ENCODE measurements at places on chromosomes 1 and 21.

DNA sequence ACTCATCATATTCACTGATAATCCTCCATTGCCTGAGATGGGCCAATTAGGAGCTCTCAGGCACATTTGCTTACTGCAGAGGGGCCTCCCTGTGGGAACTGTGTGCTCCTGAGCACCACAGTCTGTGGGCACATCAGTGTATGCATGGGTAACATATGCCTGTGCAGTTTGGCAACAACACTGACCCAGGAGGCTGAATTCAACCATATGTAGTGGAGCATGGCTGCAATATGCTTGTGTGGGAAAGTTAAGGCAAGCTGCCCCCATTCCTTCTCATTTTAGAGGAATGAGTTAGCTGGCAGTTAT, 11.8 kb upstream of the FMOD start:
- DNase-seq, result no peak

DNA sequence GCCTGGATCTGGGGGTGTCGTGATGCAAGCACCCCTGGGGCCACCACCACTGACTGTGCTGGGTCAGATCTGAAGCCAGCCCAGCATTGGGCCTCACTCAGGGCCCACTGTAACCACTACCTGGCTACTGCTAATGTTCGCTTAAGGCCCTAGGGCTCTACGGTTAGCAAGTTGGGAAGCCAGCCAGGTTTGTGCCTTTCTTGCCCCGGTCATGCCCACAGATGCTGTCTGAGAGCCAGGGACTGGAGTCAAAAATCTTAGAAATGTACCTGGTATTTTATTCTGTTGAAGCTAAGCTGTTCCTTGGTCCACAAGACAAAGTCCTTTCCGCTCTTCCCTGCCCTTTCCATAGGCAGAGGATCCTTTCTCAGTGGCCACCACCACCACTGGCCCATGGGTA, 15.2 kb upstream of the FCRL3 start:
- no peak for DNase-seq

DNA sequence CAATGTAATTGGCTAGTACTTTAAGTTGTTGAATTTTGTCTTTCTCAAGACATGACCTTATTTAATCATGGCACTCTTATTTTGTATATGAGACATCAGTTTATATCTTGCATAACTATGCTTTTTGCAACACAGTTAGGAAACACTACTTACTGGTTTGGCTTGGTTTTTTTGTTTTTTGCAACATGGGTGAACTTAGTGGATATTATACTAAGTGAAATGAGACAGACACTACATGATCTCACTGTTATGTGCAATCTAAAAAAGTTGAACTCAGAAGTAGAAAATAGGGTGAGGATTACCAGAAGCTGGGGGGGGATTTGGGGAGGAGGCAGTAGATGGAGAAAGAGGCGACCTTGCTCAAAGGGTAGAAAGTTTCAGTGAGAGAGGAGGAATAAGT, 132.1 kb downstream of the PLA2G4A start:
- no peak for DNase-seq

DNA sequence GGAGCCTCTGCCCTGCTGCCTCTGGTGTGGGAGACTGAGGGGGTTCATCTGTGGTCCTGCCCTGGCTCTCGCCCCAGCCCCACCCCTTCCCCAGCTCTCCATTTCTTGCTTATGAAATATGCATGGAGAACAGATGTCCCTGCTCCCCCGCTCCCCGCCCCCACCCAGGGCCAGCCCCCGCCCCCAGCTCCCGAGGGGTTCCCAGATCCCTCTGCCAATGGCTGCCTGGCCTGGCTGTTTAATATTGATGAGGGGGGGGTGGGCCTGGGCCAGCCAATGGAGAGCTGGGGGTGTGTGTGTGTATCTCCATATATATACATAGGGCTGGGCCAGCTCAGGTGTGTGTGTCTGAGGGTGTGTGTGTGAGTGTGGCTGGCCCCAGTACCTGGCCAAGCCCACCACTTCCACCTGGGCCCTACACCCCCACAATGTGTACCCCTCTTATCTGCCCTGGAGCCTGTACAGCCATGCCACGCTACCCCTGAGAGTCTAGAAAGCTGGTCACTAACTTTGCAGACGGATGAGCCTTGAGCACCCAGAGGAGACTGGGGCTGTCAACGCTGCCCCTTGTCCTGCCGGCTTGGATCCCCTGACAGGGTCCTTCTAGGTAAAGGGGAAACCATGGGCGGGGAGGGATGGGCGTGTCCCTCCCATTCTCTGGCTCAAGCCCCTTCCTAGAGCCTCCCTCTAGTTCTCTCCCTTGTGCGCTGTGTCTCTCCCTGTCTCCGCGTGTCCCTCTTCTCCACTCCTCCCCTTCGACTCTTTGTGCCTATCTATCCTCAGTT, at the start of gene NHLH1:
Gene NHLH1 (plus strand): TSS at position 341 of the 785 bp plus-strand sequence. CDS start 3,661 bp downstream, outside the sequence.
- DNase-seq, result no peak

DNA sequence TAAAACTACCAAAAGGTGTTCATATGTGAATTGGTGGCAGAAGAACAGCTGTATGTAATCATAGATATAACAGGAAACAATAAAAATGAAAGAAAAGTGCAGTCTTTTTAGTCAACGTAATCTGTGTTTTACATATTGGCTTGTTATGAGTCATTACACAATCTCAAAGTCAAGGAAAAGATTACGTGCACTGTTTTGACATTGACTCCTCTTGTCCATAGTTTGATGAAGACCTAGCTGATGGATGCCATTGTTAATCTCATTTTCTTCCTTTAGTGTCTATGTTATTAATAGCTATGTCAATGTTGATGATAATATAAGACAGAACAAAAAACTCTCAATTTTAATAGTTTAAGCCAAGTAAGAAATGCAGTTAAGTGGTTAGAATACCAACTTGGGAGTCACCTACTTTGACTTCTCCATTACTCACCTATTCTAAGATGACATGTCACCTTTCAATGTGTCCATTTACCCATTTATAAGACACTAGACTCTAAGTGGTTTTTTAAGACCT, 84.5 kb upstream of the SAMSN1 start:
- DNase-seq, result no peak

DNA sequence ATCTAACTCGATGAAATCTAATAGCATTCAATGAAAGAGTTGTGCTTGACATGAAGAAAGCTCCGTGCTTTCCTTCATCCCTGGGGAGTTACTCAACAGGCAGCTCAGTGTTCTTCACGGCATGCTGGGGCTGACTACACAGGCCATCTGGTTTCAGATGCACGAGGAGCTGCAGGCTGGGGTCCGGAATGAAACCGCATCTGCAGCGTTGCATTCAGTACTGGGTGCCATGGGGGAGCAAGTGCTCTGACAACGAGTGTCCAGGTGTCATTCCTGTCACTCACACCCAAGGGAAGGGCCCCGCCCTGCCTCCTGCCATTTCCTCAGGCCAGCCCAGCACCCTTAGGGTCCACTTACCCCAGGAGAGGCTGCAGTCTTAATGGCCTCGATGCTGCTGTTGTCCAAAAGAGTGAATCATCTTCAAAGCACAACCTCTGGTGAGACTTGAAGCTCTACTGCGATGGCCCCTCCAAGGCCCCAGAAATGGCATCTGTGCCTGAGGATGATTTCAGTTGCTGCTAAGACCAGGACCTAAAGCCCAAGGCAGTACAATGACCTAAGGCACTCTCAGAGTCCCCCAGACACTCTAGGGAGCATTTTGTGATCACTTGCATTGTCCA, 61.4 kb downstream of the STUM start:
- DNase-seq, result no peak

DNA sequence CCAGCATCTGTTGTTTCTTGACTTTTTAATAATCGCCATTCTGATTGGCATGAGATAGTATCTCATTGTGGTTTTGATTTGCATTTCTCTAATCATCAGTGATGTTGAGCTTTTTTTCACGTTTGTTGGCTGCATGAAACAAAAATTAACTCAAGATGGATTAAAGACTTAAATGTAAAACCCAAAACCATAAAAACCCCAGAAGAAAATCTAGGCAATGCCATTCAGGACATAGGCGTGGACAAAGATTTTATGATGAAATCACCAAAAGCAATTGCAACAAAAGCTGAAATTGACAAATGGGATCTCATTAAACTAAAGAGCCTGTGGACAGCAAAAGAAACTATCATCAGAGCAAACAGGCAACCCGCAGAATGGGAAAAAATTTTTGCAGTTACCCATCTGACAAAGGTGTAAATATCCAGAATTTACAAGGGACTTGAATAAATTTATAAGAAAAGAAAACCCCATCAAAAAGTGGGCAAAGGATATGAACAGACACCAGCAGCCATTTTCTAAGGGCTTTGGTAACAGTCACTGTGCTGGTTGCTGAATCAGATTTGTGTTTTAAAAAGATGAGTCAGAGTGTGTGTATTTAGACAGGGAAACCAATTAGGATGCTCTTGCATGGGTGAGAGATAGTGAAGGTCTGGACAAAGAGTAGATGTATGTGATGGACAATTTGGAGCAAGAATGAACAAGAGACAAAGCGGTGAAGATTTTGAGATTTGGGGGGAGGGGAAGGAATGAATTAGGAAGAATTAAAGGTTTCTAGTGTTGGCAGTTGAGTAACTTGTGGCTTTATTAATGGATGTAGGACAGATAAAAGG, 110.7 kb downstream of the RYR2 start:
- DNase-seq, result no peak

DNA sequence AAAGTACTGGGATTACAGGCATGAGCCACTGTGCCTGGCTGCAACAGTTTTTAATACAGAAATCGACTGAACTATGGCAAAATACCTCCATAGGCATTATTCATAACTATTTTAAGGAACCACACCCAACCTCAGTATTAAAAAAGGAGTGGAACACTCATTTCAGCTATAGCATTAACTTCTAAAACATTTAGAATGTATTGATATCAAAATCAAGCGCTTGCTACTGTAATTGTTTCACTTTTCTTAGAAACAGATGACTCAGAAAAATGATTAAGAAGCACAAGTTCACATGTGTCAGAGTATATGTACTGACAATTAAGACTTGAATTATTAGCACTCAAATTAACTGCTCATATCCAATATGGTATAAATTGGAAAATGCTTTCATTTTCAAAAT, 15.1 kb downstream of the AIDA start:
- no peak for DNase-seq

- no peak for DNase-seq
Measured at GRCh38 chr1:172755099-172755498, 96.2 kb downstream of the FASLG start.

GRCh38 chr1:247924868-247925267, at the start of gene OR2AJ1:
OR2AJ1 (plus strand) TSS chr1:247924889; CDS start chr1:247933769, 8,880 bp downstream.
- DNase-seq, result no peak
